Tibial nerve (tissue), 4 donors: ENCODE measurements at places on chromosomes 6 and 20.
A peak's percentile ranks its signal among the peaks of the same experiment; 100 is the strongest.

- no peaks in the 10 kb centered on the region for H3K4me1 ChIP-seq
- no peak overlapping the region for H3K4me3 ChIP-seq
- no peaks in the 10 kb centered on the region for H3K36me3 ChIP-seq
- H3K27ac ChIP-seq, result no peak overlapping the region
Measured at GRCh38 chr20:63071541-63072181, 64.9 kb upstream of the BHLHE23 start.

GRCh38 chr20:20327746-20328145 lies 40.2 kb upstream of the INSM1 start:
- H3K36me3 ChIP-seq, result no peaks in the 10 kb centered on the region
- H3K27ac ChIP-seq, result no peak overlapping the region
- no peak for DNase-seq
- no peak overlapping the region for H3K4me3 ChIP-seq

- no peak for DNase-seq
- H3K27me3 ChIP-seq, result no peaks in the 10 kb centered on the region
- no peaks in the 10 kb centered on the region for H3K36me3 ChIP-seq
- H3K27ac ChIP-seq, result no peak overlapping the region
- H3K4me1 ChIP-seq, result no peaks in the 10 kb centered on the region
Measured at GRCh38 chr6:56328728-56329090, 81.3 kb upstream of the COL21A1 start.

GRCh38 chr20:35791821-35792220 lies 20.0 kb downstream of the PHF20 start:
- peaks cover 21% of the 10 kb centered on the region for H3K4me1 ChIP-seq
- no peak overlapping the region for H3K4me3 ChIP-seq
- DNase-seq, result no peak
- no peaks in the 10 kb centered on the region for H3K27me3 ChIP-seq
- H3K27ac ChIP-seq, result peak overlapping the region; percentile 51
- H3K36me3 ChIP-seq, result peaks cover 5% of the 10 kb centered on the region

DNA sequence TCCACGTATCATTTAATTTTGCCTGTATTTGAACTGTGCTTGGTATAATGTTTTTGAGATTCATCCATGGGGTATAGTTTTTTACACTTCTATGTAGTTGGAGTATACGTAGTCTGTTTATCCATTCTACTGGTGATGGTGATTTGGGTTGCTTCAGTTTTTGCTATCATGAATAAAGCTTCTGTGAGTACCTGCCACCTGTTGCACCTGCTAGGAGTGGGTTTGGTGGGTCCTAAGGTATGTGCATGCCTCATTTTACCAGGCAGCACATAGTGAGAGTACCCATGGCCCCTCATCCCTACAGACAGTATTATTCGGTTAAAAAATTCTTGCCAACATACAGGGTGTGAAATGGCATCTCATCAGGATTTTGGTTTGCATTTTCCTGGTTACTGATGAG lies 92.9 kb downstream of the DNAH8 start:
- DNase-seq, result no peak
- no peak overlapping the region for H3K27ac ChIP-seq
- no peak overlapping the region for H3K4me3 ChIP-seq
- H3K27me3 ChIP-seq, result no peaks in the 10 kb centered on the region

DNA sequence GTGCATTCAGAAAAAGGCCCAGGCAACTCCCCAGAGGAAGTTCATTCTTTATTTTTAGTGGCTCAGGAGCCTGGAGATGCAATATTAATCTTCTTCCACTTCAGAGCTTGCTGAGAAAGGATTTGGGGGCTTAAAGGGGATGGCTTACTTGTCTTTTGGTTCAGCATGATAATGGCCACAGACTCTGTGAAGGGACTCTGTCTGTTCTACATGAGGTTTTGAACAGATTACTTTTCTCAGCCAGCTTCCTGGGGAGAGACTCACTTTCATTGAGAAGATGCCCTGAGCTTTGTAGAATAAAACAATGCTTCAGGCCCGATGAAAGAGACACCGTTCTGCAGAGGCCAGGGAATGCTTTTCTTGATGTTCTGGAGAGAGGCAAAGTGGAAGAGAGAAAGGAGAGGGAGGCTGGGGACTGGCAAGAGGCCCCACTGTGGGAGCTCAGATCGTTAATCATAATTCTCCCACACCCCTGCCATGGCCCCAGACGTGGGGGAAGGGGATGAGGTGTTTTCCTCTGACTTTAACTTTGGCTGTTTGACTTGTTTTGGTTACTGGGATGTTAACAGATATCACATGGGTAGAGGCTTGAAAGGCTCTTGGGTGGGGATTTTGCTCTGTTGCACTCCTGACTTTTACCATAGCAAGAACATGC lies 19.1 kb downstream of the SCP2D1 start:
- H3K4me1 ChIP-seq, result no peaks in the 10 kb centered on the region
- no peak overlapping the region for H3K27ac ChIP-seq
- H3K36me3 ChIP-seq, result no peaks in the 10 kb centered on the region
- H3K4me3 ChIP-seq, result no peak overlapping the region
- no peak for DNase-seq
- H3K27me3 ChIP-seq, result no peaks in the 10 kb centered on the region

GRCh38 chr20:49831770-49832631 lies 19.4 kb downstream of the SLC9A8 start:
- DNase-seq, result no peak
- no peaks in the 10 kb centered on the region for H3K36me3 ChIP-seq
- H3K4me1 ChIP-seq, result no peaks in the 10 kb centered on the region
- no peak overlapping the region for H3K27ac ChIP-seq
- H3K4me3 ChIP-seq, result no peak overlapping the region

GRCh38 chr20:13526551-13526950 lies 112.2 kb downstream of the TASP1 start:
- H3K36me3 ChIP-seq, result no peaks in the 10 kb centered on the region
- H3K4me3 ChIP-seq, result no peak overlapping the region
- no peak for DNase-seq

GRCh38 chr6:152583888-152584287 lies 53.3 kb downstream of the SYNE1 start:
- DNase-seq, result no peak
- H3K4me3 ChIP-seq, result no peak overlapping the region
- no peak overlapping the region for H3K27ac ChIP-seq
- no peaks in the 10 kb centered on the region for H3K4me1 ChIP-seq
- H3K36me3 ChIP-seq, result no peaks in the 10 kb centered on the region

- H3K4me3 ChIP-seq, result no peak overlapping the region
- no peak overlapping the region for H3K27ac ChIP-seq
- H3K4me1 ChIP-seq, result no peaks in the 10 kb centered on the region
- DNase-seq, result no peak
Measured at GRCh38 chr6:96862560-96862959, 25.3 kb upstream of the GPR63 start.

GRCh38 chr6:22601984-22602383 lies 32.6 kb downstream of the HDGFL1 start:
- DNase-seq, result no peak
- H3K27ac ChIP-seq, result no peak overlapping the region
- no peak overlapping the region for H3K4me3 ChIP-seq
- H3K4me1 ChIP-seq, result no peaks in the 10 kb centered on the region

- H3K4me3 ChIP-seq, result no peak overlapping the region
- H3K27me3 ChIP-seq, result no peaks in the 10 kb centered on the region
- H3K4me1 ChIP-seq, result no peaks in the 10 kb centered on the region
- DNase-seq, result no peak
Measured at GRCh38 chr20:56451056-56451765, 17.2 kb upstream of the RTF2 start.

GRCh38 chr20:45153147-45153546 lies 21.6 kb upstream of the PI3 start:
- no peaks in the 10 kb centered on the region for H3K27me3 ChIP-seq
- no peaks in the 10 kb centered on the region for H3K36me3 ChIP-seq
- no peaks in the 10 kb centered on the region for H3K4me1 ChIP-seq
- no peak overlapping the region for H3K4me3 ChIP-seq
- no peak for DNase-seq
- no peak overlapping the region for H3K27ac ChIP-seq

DNA sequence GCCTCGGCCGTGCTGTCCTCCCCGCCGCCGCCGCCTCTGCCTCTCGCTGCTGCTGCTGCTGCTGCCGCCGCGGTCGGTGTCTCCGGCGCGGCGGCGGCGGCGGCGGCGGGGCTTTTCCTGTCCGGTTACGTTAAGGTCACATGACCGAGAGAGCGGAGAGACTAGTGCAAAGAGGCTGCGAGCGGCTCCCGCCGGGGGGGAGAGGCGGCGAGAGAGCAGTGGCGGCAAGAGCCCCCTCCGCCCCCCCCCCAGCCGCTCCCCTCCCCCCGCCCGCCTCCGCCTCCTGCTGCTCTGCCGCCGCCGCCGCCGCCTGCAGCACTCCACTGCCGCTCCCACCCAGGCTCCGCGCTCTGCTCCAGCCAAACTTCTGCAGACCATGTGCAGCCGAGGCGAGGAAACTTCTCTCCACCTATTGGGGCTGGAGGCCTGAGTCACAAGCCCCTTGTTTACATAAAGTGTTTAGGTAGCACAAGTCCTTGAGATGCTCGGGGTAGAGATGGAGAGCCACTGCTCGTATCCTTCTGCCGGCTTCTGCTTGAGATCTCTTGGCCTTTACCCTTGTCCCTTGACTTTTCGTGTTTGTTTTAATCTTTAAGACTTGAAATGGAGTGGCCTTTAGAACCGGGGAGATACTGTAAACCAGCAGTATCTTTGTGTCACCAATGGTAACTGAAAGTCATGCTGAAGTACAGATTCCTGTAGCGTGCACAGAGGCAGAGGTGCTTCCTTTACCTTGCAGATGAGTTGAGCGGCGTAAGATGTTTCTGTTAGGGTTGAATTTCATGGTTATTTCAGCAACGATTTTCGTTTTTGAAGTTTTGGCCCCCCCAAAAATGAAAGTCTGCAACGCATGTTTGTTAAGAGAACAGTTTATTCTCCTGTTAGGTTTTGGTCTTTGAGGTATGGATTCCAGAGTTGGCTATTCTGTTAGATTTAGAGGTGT lies at the start of gene ZBTB2:
TSS of gene ZBTB2 (minus strand) at position 89 of the 943 bp plus-strand sequence. CDS start 17,922 bp downstream, outside the sequence.
- no peaks in the 10 kb centered on the region for H3K27me3 ChIP-seq
- peak within 1 kb of the TSS; percentile 89 for H3K4me3 ChIP-seq

GRCh38 chr20:2658414-2659354 lies 5.3 kb downstream of the IDH3B start:
- H3K27me3 ChIP-seq, result no peaks in the 10 kb centered on the region
- H3K27ac ChIP-seq, result no peak overlapping the region
- peaks cover 33% of the 10 kb centered on the region for H3K4me1 ChIP-seq
- no peak for DNase-seq

DNA sequence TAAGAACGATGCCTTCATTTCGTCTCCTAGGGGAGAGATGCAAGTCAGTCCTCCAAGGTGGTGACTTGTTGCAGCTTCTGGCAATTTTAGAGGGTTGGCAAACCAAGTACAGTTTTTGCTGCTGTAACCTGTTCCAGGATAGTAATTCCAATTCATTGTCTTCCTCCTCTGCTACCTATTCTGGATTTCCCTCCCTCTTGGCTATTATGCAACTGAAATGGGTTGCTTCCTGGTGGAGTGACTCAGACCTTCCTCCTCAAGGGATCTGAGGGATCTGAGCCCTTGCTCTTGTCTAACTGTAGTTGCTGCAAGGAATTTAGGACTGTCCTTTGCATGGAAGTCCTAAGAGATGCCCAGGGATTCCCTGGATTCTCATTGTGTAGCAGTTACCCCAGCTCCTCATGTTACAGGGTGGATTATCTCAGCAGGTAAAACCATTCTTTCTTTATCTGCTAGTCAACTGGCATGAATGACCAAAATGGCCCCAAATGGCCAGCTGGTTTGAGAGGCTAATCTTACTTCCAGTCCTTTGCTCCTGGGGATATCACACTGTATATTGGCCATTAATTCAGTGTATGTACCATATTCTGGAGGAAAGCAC lies 17.6 kb upstream of the ELMO2 start:
- H3K27me3 ChIP-seq, result no peaks in the 10 kb centered on the region
- no peak overlapping the region for H3K4me3 ChIP-seq
- DNase-seq, result no peak
- H3K27ac ChIP-seq, result no peak overlapping the region
- H3K4me1 ChIP-seq, result no peaks in the 10 kb centered on the region

- H3K27me3 ChIP-seq, result no peaks in the 10 kb centered on the region
- H3K36me3 ChIP-seq, result no peaks in the 10 kb centered on the region
- DNase-seq, result peak; percentile 32
- no peaks in the 10 kb centered on the region for H3K4me1 ChIP-seq
- H3K4me3 ChIP-seq, result peak overlapping the region; percentile 97
Measured at GRCh38 chr6:34791164-34791700, 651 bp upstream of the BLTP3A start.

- H3K27ac ChIP-seq, result no peak overlapping the region
- no peaks in the 10 kb centered on the region for H3K4me1 ChIP-seq
Measured at GRCh38 chr6:63904650-63905248, 269.1 kb downstream of the PHF3 start.

- no peaks in the 10 kb centered on the region for H3K27me3 ChIP-seq
- no peak overlapping the region for H3K27ac ChIP-seq
- no peak overlapping the region for H3K4me3 ChIP-seq
- no peak for DNase-seq
- H3K36me3 ChIP-seq, result peaks cover 6% of the 10 kb centered on the region
Measured at GRCh38 chr20:3109350-3110302, 25.1 kb upstream of the AVP start.

DNA sequence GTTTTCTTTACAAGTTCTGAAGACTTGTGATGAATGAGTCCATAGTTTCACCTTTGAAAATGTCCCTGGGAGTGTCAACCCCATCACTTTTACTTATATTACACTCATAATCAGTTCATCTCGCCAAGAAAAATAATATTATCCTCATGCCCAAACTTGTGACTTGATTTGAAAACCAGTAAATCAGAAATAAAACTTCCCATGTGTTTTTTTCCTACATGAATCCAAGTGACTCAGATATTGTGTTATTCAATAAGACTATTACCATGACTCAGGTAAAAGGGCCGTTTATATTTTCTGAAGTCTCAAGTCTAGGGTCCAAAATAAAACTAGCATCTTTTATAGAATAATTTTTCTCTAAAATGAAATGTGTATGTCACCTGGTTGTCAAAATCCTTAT lies 15.8 kb upstream of the CYP24A1 start:
- no peak overlapping the region for H3K27ac ChIP-seq
- H3K4me1 ChIP-seq, result no peaks in the 10 kb centered on the region
- no peak overlapping the region for H3K4me3 ChIP-seq
- no peaks in the 10 kb centered on the region for H3K27me3 ChIP-seq

DNA sequence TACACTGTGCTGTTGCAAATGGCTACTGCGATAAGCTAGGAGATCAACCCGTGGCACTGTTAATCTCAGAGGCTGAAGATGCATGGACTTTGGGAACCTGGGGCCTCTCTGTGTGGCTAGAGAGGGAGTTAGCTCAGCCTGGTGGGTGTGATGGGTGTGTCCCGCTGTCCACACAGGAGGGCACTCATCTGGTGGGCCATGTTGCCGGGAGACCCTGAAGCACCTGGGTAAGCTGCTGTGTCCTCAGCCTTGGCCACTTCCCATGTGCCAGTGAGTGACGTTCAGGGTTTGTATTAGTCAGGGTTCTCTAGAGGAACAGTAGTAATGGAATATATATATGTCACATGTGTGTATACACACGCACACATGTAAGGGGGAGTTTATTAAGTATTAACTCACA lies 132.7 kb downstream of the ERMARD start:
- H3K36me3 ChIP-seq, result no peaks in the 10 kb centered on the region
- DNase-seq, result no peak
- no peak overlapping the region for H3K27ac ChIP-seq
- H3K4me3 ChIP-seq, result no peak overlapping the region
- H3K4me1 ChIP-seq, result no peaks in the 10 kb centered on the region
